Fibroblast of skin of abdomen (primary cell): ENCODE measurements at places on chromosomes 2 and 18.

GRCh38 chr2:42947809-42948600, 155.6 kb upstream of the HAAO start:
- DNase-seq: no peak

GRCh38 chr2:162258686-162259085, 15.4 kb upstream of the FAP start:
- DNase-seq: peak; percentile 68

DNA sequence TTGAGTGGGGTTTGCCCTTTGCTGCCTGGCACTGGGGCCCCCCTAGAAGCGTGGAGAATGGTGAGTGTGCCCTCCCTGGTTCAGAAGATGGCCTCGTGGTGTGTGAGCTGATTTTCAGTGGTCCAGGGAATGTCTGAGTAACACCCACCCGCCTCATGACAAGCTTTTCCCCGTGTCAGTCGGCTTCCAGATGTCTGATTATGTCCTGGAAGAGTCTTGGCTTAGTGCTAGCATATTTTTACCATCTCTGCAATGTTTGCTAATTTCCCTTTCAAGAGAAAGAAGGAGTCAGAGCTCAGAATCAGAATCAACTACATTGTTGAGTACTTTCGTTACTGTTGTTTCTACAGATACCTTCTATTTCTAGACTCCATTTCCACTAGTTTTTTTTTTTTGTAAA, 214.7 kb downstream of the SEPTIN10 start:
- DNase-seq: peak; percentile 62

DNA sequence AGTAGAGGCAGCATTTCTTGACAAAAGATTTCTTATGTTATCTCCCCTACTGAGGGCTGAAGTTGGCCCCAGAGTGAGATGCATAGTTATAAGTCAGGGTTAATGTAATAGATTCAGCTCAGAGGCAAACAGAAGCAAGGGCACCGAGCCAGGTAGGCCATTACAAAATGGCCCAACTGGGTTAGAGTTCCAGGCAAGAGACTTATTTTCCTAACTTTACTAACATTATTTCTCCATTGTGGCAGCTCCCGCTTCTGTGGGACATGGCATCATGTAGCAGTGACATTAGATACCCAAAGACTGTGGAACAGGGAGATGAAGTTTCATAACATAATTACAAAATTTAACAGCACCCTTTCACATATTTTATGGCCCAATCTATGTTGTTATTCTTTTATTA, 27.1 kb downstream of the TSPYL6 start:
- no peak for DNase-seq

GRCh38 chr2:64267699-64268098, 123.5 kb upstream of the PELI1 start:
- DNase-seq: peak; percentile 82

- DNase-seq: no peak
Observed at GRCh38 chr2:186709529-186710450, 15.9 kb downstream of the FAM171B start.

DNA sequence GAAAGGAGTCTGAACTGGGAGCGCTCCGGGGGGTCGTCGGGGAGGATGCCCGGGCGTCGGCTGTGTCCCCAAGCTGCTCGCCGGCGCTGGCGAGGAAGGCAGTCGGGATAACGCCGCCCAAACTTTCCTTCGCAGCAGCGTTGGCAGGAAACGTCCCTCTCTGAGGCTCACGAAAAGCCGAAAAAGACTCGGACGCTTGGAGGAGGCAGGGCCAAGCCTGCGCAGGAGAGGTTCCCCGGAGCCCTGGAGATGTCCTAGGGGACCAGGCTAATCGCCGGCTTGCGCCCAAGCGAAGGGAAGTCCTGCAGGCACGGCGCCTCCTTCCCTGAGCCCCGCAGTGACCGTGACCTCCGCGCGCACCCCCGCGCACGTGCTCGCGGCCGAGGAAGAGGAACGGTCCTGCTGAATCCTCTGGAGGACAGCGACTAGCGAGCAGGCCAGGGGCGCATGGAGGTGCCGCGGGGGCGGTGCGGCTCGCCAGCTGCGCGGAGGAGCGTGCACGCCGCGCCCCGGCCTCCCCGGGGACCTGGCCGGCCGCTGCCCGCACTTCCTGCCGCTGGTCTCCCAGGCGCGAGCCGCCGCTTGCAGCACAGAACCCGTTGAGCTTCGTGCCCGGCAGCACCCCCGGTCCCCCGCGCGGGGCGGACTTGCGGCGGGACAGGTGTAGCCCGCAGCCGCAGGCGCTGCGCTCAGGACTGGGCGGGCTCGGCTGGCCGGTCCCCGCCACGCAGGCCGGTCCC, at the start of gene SH3RF3:
TSS of gene SH3RF3 (plus strand) at position 590 of the 740 bp plus-strand sequence.
- DNase-seq: peak; percentile 38

- DNase-seq: no peak
Observed at GRCh38 chr18:31440787-31441186, 6.8 kb upstream of the DSG3 start.

- no peak for DNase-seq
Observed at GRCh38 chr2:183383854-183384253, 259.6 kb downstream of the NUP35 start.

- DNase-seq: peak; percentile 62
Observed at GRCh38 chr18:70464343-70465114, 175.7 kb downstream of the SOCS6 start.

- DNase-seq: peak; percentile 38
Observed at GRCh38 chr2:20164061-20164733, 60.7 kb downstream of the SDC1 start.

DNA sequence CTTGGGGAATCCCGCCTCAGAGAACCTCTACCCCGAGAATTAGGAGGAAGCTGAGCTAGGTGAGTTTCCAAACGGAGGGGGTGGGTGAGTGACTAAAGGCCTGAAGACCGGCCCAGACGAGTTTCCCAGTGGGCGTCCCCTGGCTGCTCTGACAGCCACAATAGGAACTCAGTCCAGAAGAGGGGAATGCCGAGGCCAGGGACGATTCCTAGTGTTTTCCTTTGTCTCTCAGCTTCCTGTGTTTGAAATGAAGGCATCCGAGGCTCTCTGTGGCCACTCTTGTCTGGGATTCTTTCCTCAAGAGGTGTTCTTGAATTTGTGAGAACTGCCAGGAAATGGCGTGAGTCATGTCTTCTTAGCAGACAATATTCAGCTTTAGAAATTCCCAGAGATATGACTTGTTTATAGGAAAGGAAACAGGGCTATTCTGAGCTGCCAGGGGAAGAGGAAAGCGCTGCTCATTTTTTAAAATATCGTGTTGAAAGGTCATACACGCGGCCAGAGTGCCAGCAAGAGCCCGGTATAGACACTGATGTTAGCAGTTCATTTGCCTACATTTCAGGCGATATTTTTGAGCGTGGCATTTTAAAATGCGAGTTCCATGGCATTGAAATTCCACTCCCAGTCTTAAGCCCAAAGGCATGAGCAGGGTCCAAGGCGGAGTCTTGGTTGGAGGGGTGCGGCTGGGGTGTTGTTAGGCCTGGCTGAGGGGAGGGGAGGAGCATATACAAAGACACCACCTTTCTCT, 169.1 kb upstream of the KLF7 start:
- peak; percentile 100 for DNase-seq

DNA sequence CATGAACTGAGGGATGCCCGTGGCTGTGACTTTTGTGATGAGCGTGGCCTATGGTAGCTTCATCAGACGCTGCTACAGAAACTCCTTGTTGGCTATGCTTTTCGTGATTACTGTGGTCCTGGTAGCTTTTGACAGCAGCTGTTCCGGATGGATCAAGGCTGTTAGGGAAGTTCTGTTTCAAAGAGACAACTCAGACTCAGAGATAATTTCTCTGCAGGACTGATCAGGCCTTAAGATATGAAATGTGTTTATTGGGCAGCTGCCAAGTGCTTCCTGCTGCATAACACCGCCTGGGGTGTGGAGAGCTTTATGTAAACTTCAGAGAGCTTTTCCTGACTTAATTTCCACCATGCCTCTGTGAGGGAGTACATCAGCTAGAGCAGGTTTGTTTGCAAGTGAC, 243.8 kb downstream of the TSN start:
- DNase-seq: peak; percentile 21

DNA sequence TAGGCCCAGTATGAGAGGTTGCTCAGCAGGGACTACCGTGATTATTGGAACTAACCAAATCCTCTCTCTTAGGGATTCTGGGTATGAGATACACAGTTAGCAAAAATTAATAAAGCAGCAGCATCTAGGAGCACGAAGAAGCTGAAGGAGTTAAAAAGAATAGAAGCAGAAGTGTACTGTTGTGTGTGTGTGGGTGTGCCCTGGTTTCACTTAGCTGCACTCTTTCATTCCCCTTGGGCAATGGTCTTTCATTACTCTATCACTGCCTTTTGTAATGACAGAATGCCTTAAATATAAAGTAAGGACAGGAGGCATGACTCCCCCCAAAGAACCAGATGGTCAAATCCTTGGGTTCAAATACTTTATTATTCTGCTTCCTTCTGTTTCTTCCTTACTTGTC, 115.9 kb upstream of the CD302 start:
- DNase-seq: no peak

- no peak for DNase-seq
Observed at GRCh38 chr2:20139407-20140172, 85.3 kb downstream of the SDC1 start.

DNA sequence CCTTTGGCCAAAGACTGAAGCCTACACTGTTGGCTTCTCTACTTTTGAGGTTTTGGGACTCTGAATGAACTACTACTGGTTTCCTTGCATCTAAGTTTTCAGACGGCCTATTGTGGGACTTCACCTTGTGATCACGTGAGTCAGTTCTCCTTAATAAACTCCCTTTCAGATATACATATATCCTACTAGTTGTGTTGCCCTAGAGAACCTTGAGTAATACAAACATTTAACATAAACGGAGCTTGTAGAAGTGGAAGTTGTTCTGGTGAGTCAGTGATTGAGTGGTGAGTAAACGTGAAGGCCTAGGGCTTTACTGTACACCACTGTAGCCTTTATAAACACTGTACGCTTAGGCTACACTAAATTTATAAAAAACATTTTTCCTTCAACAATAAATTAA, 107.2 kb upstream of the CDH2 start:
- peak; percentile 24 for DNase-seq

GRCh38 chr2:149735237-149735958, 147.8 kb upstream of the MMADHC start:
- no peak for DNase-seq

- no peak for DNase-seq
Observed at GRCh38 chr2:135252805-135253458, 200.8 kb downstream of the RAB3GAP1 start.

- no peak for DNase-seq
Observed at GRCh38 chr2:309148-309953, 21.5 kb upstream of the ALKAL2 start.

DNA sequence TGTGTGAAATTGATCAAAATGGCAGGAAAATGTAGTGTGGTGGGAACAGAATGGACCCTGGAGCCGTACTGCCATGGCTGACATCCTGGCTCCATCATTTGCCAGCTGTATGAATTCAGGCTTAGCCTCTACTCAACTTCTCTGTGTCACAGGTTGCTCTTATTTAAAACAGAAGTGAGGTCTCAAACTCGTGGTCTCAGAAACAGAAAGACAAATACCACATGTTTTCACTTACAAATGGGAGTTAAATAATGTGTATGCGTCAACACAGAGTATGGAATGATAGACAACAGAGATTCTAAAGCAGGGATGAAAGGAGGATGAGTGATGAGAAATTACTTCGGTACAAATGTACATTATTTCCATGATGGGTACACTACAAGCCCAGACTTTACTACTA, 227.4 kb downstream of the DCC start:
- peak; percentile 56 for DNase-seq

DNA sequence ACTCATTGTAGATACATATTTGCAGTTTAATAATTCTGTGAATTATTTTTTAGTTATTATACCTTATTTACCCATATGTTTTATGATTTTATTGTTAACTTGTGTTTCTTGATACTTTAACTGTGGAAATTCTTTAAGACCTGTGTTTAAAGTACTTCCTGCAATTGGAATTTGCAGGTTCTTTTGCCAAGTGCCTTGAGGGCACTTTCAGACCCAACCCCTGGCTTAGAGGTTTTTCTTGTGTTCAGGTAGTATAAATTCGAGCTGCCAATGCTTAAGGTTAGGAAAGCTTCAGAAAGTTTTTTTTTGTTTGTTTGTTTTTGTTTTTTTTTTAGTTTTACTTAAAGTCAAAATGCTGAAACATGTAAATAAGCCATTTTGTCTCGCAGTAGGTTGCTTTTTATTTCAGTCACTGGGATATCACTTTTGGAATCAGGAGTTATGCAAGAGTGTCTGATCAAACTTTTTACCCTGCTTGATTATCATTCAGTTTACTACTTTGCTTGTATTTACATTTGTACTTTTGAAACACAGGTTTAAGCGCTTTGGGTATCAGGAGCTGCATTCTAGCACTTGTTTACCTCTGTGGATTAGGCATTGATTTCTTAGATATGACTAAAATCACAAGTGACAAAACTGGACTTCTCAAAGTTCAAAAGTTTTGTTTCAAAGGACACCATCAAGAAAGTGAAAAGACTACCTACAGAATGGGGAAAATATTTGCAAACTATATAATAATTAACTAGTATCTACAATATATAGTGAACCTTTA, 31.8 kb downstream of the TDRD15 start:
- no peak for DNase-seq

DNA sequence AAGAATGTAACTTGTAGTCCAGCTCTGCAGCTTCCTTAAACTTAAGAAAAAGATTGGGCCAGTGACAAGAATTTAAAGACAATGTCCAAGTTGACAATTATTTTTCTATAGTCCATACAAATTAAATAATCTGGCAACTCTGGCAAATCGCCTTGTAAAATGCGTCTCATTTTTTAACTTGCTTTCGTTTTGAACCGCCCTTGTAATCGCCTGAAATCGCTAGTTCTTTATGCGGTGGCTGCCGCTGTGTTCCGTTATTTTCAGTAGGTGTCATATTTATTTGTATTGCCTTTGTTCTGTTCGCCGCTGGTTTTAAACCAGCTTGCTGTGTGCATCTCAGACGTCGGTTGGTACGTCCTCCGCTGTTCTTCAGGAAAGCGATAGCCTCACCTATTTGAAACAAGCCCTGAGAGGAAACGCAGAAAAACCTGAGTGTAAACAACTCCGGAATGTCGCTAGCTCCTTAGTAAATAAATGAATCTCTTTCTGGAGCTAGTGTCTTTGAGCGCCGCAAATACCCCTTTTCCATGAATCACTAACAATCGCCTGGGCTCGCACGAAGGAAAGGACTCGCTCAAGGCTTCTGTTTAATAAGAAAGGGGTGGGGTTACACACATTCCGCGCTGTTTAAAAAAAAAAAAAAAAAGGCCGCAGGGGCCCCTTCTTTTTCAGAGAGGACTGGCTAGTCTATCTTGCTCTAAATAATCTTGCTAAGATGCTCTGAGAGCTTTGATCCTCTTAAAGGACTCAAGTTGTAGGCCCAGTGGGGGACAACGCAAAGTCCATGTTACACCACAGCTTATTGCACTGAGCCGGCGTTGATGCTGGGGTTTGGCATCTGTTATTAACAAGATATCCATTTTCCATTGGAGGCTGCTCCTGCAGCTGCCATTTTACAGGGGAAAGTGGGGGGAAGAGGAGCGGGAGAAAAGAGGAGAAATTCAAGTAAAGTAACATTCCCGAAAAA, 3.0 kb downstream of the HOXD8 start:
- peak; percentile 85 for DNase-seq

DNA sequence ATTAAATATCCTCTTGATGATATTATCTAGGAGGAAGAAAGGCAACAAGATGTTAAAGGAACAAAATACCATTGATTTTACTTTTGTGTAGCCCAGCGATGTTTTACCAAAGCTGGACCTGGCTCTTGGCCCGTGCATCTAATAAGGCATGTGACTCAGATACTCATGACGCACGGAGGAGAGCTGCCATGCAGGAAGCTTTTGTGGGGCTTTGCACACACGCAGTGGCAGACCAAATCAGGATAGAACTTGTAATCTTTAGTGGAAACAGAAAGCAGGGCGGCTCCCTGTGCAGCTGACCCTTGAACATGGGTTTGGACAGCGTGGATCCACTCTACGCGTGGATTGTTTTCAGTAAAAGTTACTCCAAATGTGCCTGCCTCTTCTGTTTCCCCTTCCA, 190.0 kb downstream of the NAPG start:
- DNase-seq: peak; percentile 37
